ENCODE measurements at places on chromosomes 6 and 20. TPM values are rescaled to one million over a fixed set of nuclear protein-coding genes. Genes with fewer than 3 reads are reported as not detected.
A peak's percentile ranks its signal among the peaks of the same experiment; 100 is the strongest.

The EDN3 gene
- 6.5 TPM for total RNA-seq

- DNase-seq = no peak
Measured at GRCh38 chr20:48861444-48861843, 33.6 kb upstream of the PREX1 start.

- DNase-seq = no peak
Measured at GRCh38 chr20:20466341-20466879, 98.5 kb downstream of the INSM1 start.

GRCh38 chr6:112503091-112503596, 156.0 kb downstream of the RFPL4B start:
- DNase-seq = peak; percentile 67

DNA sequence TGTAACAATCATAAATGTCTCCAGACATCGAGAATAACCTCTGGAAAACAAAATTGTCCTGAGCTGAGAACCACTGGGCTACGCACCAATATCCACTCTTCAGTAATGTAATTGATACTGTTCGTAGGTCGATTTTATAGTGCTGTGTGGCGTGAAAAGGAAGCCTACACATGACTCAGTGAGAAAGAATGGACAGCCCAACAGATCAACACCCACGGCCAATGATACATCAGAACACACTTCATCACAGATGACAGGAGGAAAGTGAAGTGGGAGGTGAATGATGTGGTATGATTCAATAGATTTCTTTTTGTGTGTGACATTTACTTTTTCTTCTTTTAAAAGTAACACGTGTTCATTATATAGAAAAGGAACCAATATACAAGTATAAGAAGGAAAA, 93.5 kb downstream of the RPS12 start:
- no peak for DNase-seq

GRCh38 chr20:53385941-53386767, 207.5 kb downstream of the ZNF217 start:
- DNase-seq = no peak

DNA sequence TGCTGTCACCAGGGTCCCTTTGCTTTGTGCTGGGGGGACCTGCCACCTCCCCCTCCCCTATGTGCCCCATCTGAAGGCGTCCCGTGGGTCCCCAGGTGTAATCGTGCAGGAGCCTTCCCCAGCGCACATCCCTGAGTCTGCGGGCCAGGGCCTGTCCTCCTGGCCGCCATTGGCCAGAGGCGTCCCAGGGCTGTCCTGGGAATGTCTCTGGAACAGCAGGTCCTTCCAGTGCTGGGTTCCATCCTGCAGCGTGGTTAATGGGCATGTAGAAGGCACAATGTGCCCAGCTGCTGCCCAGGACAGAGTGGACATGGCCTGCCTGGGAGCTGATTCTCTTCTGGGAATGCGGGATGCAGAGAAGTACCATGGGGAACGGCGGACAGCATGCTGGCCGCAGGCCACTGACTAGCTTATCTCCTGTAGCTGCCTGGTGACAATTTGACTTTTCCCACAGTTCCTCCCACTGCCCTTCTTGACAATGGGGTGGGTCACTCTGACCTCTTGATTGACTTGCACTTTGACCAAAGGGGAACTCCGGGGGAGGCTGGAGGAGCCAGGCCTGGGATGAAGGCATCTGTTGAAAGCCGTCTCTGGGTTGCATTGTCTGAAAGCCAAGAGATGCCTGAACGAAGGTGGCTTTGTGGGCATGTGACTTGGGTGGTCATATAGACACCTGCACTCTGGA, 64.0 kb downstream of the CTCFL start:
- DNase-seq = no peak

Data from spinal cord (tissue), 10 donors.